Non-pigmented ciliary epithelial cell (primary cell): ENCODE measurements at places on chromosomes 11 and 22.

DNA sequence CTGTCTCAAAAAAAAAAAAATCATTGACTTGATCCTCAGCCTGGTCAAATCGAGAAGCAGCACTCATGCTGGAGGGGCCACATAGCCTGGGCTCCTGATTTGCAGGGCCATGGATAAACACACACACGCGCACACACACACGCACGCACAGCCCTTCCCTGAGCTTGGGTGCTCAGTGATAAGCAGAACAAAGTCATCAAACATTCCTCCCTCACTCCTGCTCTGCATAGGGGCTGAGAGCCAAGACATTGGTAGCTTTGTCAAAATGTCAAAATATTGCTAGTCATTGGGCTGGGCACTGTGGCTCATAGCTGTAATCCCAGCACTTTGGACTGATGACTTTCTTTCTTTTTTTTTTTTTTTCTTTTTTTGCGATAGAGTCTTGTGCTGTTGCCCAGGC lies 34.0 kb upstream of the A4GALT start:
- no peak for DNase-seq

DNA sequence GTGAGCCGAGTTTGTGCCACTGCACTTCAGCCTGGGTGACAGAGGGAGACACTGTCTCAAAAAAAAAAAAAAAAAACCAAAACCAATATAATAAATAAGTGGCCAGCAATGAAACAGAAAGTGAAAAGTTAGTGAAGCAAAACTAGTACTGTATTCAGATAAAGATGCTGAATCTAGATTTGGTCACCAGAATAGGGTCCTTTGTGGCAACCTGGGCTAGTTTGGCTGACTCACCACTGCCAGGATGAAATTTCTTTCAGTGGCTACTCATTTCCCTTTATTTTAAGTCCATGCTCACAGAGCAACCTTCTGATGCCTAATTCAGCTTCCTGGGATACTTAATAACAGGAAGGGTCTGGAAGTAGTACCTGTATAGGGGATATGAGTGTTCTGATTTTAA lies 26.0 kb downstream of the LIMK2 start:
- DNase-seq = no peak

GRCh38 chr11:126297004-126297403 lies 6.9 kb upstream of the DCPS start:
- DNase-seq = no peak

- no peak for DNase-seq
Observed at GRCh38 chr22:33969045-33969444, 48.8 kb upstream of the LARGE1 start.

DNA sequence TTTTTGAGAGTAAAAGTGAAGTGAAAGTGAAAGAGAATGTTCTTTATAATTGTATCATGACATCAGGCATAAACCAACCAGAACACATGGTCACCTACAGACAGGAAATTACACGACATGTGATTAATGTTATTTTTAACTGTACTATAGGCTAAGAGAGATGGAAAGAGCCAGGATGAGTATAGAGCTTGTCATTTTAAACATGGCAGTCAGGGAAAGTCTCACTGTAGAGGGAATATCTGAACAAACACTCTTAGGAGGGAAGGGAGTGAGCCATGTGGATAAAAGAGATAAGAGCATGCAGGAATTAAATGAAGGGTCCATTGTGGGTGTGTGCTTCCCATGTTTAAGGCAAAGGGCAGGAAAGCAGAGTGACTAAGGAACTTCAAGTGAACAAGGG lies 599.1 kb upstream of the FAT3 start:
- DNase-seq = no peak

- DNase-seq = no peak
Observed at GRCh38 chr11:88428959-88429358, 91.4 kb upstream of the CTSC start.

DNA sequence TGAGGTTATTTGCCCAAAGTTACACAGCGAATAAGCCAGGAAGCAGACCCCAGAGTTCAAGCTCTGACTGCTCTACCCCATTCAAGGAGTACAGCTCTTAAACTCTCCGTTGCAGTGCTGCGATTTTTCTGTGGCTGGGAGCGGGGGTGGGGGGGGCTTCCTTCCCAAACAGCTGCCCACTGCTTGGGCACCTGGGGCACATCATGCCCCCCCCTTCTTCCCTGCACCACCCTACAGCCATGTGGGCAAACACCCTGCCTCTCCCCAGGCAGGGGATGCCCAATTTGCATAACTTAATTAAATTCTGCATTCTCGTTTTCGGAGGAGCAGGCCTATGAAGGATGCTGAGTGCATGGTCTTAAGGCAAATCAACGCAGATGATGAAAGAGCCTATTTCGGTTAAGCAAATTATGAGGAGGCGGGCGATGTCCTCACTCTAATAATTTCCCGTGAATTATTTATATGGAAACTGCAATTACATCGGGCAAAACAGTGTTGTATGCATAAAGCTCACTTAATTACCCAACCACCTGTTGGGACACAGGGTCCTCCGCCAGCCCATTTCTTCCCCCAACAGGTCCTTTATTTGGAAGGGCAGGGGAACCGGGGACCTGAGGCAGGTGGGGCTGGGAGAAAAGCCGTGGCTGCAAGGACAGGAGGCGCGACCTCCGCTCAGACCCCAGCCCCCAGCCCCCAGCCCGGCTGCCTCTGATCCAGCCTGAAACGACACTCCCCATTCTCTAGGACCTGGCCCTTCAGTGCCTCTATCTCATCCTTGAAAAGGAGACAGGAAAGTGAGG lies 610.5 kb downstream of the BUD13 start:
- DNase-seq = no peak

DNA sequence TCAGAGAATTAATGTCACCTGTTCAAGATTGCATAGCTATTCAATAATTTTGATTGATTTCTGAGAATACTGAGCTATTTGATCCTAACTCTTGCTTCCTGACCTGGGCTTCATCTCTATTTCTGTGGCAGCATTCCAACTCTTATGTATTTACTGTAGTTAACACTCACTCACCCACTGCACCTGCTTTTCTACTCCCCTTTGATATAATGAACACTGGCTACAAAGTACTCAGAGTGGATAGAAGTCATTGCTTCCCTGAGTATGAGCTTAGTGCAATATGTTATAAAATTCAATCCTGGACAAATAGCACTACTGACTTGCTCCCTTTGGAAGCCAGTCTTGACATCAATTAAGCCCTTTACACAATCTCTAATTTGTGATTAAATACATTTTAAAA lies 117.2 kb downstream of the APIP start:
- no peak for DNase-seq

GRCh38 chr11:128407962-128408361 lies 179.4 kb downstream of the ETS1 start:
- peak; percentile 45 for DNase-seq

GRCh38 chr22:43396321-43396933 lies 15.4 kb upstream of the MPPED1 start:
- no peak for DNase-seq

DNA sequence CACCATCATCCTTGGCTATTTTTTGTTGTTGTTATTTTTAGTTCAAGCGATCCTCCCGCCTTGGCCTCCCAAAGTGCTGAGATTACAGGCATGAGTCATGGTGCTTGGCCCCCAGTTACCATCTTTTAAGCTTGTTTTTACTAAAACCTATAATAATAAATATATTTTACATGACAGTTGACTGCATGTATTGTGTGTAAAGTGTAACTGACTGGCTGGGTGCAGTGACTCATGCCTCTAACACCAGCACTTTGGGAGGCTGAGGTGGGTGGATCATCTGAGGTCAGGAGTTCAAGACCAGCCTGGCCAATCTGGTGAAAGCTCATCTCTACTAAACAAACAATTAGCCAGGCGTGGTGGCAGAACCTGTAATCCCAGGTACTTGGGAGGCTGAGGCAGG lies 386.2 kb downstream of the TENM4 start:
- DNase-seq = peak; percentile 54

DNA sequence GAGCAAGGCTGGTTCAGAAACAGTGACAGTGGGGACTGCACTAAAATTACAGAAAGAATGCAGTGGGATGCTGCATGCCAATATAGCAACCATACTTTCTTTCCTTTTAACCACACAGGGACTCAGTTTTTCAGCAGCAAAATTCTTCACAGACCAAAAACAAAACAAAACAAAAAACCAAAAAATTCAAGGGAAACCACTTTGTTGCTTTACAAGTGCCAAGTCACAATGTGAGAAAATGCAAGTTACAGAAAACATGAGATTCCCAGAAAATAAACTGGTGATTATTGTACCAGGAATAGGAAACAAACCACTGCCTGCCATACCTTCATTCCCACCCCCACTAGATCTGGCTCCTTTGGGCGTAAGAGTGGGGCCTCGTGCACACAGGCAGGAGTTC lies 52.6 kb downstream of the TENM4 start:
- DNase-seq = no peak

- DNase-seq = no peak
Observed at GRCh38 chr11:91560434-91560833, 664.2 kb upstream of the FAT3 start.

- no peak for DNase-seq
Observed at GRCh38 chr11:118757876-118758399, 33.0 kb downstream of the DDX6 start.

DNA sequence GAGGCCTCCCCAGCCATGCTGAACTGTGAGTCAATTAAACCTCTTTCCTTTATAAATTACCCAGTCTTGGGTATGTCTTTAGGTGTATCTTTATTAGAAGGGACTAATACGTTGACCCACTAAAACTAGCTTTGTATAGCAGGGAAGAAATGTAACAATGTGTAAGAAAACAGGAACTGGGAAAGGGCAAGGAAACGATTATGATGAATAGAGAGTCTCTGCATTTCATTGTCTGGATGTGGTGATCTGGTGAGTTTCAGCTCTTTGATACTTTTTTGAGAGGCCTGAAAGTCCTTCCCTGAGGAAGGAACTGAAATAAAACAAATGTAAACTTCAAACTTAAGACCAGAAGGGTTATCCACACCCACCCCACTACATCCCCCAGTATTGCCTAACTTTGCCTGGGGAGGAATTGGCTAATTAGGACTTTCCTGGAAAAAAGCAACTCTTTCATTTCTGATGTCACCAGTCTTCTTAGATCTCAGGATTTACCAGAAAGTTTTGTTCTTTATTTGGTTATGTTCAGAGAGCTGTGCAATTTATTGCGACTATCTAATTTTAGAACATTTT lies 119.0 kb downstream of the LDLRAD3 start:
- no peak for DNase-seq

- DNase-seq = peak; percentile 74
Observed at GRCh38 chr11:57424792-57425564, 1.9 kb downstream of the SLC43A3 start.

- no peak for DNase-seq
Observed at GRCh38 chr11:93526641-93527583, 16.3 kb downstream of the SMCO4 start.

- no peak for DNase-seq
Observed at GRCh38 chr22:36881504-36882245, 20.9 kb downstream of the NCF4 start.

GRCh38 chr11:31107649-31108048 lies 261.9 kb downstream of the DCDC1 start:
- no peak for DNase-seq

- no peak for DNase-seq
Observed at GRCh38 chr11:74535371-74536160, 42.0 kb upstream of the LIPT2 start.
